ENCODE measurements at places on chromosomes 1 and 21.

DNA sequence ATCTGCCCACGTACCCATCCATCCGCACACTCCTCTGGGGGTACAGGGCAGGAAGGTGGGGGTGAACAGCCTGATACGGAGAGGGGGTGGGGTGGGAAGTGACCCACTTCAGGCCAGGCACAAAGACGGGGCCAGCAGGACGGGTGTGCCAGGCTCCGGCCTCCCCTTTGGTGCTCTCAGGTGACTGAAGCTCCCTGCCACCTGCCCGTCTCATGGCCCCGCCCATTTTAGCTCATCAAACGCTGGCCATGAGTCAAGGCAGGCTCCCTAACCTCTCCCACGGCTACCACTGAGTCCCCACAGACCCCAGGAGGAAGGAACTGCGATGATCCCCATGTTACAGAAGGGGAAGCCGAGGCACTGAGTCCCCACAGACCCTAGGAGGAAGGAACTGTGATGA lies 109.6 kb downstream of the CRYAA start:
- DNase-seq: no peak

DNA sequence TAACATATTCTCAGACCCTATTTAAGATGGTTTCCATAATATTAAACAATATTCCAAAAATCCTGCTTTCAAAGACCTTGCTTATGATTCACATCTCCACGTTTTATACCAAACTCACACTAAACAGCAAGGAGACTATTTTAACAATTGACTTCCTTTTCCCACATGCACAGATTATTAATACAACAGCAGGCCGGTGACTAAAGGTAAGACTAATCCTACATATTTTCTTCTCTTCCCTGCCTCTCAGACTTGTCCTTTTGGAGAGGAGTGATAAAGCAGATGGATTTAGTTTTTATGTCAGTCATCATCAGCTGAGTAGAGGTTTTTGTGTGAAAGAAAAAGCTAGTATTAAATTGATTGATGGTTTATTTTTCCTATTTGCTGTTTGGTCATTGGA lies 400.6 kb downstream of the NTNG1 start:
- no peak for DNase-seq

DNA sequence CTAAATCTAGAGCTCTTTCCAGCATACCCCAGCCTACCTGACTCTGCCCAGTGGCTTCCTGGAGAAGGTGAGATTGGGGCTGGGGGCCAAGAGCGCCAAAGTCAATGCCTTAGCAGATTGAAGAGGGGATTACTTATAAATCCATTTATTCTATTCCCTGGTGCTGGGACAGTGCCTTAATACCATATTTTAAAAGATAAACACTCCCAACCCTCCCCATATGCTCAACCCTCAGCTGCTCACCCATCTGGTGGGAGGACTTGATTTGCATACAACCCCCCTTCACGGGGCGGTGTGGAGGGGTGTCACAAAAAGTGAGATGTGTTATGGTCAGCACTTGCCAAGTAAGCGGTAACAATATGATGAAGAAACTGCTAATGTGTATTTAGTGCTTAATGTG lies 3.2 kb upstream of the DISP3 start:
- DNase-seq: no peak

DNA sequence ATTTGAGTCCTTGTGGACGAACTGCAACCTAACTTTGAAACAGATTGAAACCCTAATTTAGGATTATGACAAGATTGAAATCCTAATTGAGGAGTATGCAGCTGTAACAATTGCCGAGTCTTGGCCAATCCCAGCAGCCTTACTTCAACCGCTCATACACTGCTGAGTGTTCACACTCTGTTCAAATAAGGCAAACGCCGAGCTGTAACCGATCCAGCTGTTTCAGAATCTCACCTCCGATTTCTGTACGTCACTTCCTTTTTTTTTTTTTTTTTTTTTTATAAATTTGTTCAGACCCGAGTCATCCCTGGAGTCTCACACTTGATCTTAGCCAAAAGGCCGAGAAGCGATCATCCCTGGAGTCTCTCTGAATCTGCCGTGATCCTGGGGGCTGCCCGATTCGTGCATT lies 22.3 kb upstream of the ATP5PO start:
- no peak for DNase-seq

Data from hippocampal formation (tissue), 2 donors.